KBM-7 (cell line): ENCODE measurements at places on chromosomes 11 and 22.
A peak's percentile ranks its signal among the peaks of the same experiment; 100 is the strongest.

DNA sequence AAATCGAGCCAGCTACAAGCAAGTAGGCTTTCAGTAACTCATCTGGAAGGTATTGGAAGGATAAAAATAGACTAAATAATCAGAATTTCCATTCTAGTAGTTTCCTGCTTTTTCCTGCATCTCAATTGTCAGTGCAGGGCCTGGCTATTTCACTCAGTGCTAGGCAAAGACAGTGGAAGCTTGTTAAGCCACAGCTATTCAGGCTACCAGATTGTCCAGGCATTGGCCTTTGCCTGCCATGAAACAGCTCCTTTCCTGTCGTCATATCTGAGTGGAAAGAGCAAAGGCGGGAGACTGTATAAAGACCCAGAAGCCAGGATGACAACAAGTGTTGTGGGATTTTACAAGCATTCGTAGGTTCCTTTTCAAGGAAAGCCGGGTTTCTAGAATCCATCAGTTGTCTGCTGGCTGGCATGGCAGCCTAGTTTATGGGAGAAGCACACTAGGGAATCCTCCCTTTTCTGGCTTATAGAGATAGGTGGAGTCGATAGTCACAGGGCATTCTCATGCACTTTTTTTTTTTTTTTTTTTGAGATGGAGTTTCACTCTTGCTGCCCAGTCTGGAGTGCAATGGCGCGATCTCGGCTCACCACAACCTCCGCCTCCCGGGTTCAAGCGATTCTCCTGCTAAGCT is 2.0 kb upstream of the TNRC6B start:
- DNase-seq = no peak

GRCh38 chr11:60376601-60377000 is 1.7 kb upstream of the MS4A7 start:
- no peak for DNase-seq

DNA sequence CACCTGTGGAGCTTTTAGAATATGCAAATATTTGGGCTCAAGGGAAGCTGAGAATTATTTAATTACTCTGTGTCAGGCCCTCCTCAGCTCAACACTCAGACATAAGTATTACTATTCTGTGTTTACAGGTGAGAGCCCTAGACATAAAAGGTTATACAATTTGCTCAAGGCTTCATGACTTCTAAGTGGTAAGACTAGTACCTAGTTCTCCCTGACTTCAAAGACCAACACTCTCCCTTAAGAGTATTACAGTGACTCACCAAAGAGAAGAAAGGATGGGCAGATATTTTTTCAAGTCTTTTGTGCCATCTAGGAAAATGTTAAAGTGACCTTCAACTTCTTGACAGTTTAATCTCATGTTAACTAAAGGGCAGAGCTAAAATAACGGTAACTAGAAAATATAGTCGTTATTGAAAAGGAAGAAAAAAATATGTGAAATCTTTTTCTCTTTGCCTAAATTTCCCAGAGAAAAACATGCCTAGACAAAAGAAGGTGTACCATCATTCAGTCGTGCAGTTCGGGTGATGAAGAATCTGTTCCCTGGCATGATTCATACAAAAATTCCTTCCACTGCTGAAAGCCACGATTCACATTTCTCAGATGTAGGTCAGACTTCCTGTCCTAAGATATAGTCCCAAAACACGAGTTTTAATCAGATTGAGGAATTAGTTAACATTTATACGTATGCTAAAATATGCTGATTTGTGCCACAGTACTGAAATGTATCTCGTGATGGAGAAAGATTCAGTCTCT is 849.1 kb upstream of the API5 start:
- DNase-seq = no peak

GRCh38 chr11:32630844-32631243 is 47.2 kb downstream of the EIF3M start:
- DNase-seq = peak; percentile 9

DNA sequence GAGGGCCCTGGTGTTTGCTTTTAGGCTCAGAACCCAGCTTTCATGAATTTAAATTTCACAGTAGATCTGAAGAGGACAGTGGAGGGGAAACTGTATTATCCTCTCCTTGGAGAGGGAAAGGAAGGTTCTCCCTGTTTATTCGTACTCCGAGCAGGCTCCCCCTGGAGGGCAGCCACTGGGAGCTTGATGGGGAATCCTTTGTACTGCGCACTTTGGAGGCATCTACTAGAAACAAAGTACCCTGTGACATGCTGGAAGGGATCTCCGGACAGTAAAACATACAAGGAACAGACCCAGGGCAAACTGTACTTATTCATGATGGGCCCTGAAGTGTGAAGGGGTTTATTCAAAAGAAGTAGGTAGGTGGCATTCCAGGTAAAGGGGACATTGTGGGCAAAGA is 27.2 kb downstream of the NAV2 start:
- DNase-seq = no peak

DNA sequence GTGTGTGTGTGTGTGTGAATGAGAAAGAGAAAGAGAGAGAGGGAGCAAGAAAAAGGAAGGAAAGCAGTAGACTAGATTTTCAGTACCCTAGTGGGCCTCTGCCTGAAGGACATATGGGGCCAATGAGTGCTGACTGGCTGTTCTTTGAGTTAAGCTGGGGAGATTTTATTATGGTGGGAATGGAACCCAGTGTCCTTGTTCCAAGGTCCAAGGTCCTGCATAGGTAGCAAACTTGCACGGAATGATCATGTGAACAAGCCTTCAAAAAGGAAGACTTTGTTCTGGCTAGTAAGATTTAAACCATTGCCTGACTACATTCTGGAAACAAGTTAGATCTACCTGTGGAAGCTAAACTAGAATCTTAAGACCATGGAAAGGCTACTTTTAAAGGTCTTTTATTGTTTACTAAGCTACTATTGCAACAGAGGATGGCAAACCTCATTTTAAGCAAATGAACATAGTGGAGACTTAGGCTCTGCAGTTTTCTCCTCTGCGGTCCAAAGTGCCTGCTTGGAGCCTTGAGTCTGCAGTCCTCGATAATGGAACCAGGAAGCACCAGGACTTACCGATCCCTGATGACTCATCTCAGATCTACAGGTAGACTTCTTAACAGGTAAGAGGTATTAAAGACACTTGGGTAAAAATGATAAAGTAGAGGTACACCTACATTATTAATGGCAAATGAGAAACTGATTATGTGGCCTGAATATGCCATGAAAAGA is 10.2 kb upstream of the GRAMD1B start:
- no peak for DNase-seq

- no peak for DNase-seq
Measured at GRCh38 chr11:69671734-69672465, 3.3 kb downstream of the LTO1 start.

GRCh38 chr22:48528221-48528915 is 1299.3 kb downstream of the BRD1 start:
- no peak for DNase-seq

DNA sequence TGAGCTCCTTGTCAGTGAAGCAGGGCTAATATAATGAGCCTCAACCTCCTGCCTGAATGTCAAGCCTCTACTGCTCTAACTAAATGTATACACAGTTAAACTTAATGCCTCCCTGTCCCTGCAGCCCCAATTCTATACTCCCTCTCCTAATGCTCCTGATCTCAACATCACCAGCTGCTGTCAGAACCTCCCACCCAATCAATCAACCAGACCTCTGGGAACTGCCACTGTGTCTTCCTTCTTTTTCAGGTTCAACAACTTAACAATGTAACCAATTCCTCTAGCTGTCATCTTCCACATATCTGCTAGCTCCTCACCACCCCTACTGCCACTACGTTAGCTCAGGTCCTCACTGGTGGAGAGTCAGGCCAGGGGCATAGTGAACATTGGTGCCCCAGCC is 339.8 kb upstream of the NARS2 start:
- no peak for DNase-seq

DNA sequence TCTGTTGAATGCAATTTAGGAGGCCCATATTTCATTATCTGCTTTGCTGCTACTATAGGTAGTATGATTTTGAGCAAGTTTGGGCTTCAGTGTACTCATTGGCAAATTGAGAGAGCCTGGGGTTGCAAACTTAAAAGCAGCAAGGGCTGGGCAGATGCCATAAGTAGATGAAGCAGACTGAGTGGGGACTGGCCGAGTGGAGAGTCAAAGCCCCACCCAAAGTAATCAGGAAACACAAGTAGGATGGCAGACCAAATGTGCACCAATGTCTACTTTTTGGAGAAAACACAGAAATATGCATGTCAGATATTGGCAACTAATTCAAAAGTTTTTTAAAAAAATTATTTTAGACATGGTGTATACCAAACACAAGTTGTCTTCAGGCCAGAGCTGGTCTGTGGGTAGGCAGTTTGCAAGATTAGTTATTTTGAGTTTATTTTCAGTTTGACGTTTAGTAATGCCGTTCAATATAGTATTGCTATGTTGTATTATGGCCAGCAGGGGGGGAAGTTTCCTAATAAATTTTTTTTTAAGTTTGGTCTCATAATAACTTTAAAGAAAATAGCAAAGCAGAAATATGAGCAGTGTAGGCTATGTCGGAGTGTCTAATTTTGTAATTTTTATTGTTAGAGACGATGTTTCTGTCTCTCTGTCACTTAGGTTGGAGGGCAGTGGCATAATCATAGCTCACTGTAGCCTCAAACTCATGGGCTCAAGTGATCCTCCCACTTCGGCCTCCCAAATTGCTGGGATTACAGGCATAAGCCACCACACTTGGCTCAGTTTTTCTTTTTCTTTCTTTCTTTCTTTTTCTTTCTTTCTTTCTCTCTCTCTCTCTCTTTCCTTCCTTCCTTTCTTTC is 105.1 kb downstream of the HIPK3 start:
- peak; percentile 63 for DNase-seq

GRCh38 chr11:109838026-109838425 is 255.2 kb upstream of the ZC3H12C start:
- DNase-seq = no peak

GRCh38 chr11:2534957-2535672 is 90.3 kb downstream of the KCNQ1 start:
- no peak for DNase-seq

DNA sequence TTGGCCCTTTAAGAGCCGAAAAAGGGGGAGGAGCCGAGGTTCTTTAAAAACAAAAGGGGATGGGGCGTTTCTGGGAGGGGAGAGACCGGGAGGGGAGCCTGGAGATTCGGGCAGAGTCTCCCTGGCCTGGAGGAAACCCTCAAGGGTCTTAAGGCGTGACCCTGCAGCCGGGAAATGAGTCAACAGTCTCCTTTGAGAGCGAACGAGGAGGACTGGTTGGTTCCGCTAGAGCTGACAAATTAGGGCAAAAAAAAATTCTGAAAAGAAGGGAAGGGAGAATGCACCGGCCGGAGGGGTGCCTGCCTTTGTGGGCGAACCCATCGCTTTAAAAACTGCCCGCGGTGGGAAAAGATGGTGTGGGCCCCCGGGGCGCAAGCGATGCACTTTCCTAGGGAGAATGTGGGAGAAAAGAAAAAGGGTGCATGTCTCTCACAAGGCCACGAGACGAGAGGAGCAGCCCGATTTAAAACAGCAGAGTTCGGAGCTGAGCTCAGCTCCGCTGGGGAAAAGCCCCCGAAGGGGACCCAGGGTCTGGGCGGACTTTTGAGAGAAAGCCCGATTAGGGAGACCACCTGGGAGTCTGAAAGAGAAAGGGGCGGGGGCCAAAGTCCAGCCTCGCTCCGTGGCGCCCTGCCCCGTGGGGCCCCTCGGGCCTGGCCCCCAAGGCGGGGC is 874 bp downstream of the ZFTA start:
- peak; percentile 72 for DNase-seq

GRCh38 chr11:19820100-19820499 is 107.5 kb downstream of the NAV2 start:
- DNase-seq = no peak

DNA sequence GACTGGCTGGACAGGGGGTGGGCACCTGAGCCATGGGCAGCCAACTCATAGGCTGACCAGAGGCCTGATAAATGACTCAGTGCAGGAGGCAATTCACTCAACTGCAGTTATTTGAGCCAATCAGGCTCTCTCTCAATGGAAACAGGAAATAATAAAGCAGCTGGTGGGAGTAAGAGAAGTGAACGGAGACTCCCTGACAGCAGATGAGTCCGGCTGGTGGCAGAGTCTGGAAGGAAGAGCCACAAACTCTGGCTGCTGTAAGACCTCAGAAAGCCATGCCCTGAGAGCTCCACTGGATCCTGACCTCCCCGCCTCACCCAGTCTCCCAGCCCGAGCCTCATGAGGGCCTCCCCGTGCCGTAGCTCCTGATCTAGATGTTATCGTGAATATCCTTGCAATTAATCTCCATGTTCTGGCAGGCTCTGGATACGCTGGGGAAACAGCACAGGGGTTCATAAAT is 69.8 kb downstream of the TRIM29 start:
- peak; percentile 47 for DNase-seq
